Stimulated activated CD4-positive, alpha-beta T cell treated with anti-CD3 and anti-CD28 coated beads, Interleukin-15, amount 100 ng/mL, for 1 hour (primary cell): ENCODE measurements at places on chromosomes 3 and 15.

GRCh38 chr3:183697123-183697609 is 431 bp upstream of the YEATS2 start:
- DNase-seq: no peak

- no peak for DNase-seq
Measured at GRCh38 chr3:153038367-153038766, 123.7 kb upstream of the RAP2B start.

- no peak for DNase-seq
Measured at GRCh38 chr3:98972155-98972554, 70.7 kb upstream of the DCBLD2 start.

GRCh38 chr3:171514466-171514865 is 54.3 kb upstream of the TNIK start:
- DNase-seq: no peak

DNA sequence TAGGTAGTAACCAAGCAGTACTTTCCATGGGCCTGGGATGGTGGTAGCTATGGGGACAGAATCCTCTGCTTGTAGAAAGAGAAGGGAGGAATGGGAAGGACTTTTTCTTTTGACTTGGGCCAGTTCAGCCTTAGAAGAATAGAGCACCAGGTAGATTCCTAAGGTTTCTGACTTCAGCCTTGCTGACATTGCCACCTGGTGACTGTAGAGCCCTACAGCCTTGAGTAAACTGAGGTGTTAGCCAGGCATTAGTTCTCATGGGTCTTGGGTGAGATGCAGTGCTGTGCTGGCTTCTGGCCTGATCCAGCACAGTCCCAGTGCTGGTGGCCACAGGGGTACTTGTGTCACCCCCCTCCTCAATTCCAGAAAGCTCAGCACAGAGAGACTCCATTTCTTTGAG is 171.1 kb downstream of the ZBBX start:
- DNase-seq: no peak

DNA sequence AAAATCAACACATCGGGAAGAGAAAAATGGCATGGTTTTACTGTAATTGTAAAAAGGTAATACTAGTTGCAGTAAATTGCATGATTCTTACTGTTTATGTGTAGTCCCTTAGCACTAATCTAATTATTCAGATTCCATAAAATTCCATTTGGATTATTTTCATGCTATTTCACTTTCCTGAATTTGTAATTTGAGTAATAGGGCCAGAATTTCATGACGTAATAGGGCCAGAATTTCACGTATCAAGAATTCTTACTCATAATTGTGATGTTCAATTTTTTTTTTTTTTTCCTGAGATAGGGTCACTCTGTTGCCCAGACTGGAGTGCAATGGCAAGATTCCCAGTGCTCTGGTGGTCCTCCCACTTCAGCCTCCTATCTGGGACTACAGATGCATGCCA is 2.9 kb upstream of the U2SURP start:
- no peak for DNase-seq

DNA sequence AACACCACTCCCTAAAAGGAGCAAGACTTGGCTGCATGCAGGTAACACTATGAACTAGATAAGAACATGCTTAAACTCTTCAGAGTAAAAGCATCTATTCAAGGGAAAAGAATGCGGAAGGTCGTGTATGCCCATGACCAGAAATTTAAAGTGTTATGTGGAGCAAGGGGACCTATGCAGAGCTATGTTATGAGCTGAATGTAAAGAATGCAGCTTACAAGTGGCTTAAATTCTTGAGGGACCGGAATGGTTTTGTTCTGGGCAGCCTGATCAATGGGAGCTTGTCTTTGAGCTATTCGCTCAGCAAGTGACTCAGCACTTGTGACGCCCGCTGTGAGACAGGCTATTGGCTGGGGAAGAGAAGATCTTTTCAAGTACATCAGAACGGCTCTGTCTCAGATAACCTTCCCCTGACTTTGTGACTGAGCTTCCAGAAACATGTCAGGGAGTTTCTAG is 367.5 kb upstream of the THBS1 start:
- no peak for DNase-seq

- DNase-seq: peak; percentile 62
Measured at GRCh38 chr15:101014921-101015841, 96.0 kb downstream of the LRRK1 start.

GRCh38 chr3:160746976-160747375 is 9.1 kb upstream of the PPM1L start:
- DNase-seq: no peak

DNA sequence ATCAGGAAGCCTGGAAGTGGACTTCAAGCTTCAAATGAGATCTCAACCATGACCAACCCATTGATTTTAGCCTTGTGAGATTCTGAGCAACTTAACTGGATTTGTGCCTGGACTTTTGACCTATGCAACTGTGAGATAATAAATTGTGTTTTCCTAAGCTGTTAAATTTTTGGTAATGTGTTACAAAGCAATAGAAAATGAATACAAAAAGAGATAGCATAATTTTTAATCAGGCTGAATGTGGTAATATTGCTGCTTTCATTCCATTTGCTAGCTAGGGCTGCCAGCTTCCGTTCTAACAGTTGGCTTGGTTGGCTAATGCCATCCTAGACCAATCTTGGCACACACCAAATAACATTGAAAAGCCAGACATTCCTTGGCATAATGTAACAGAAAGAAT is 12.2 kb downstream of the PROS1 start:
- DNase-seq: no peak

- no peak for DNase-seq
Measured at GRCh38 chr3:95289295-95289694, 1226.4 kb downstream of the NSUN3 start.

GRCh38 chr3:129745253-129745652 is 138.8 kb upstream of the PLXND1 start:
- DNase-seq: no peak

- DNase-seq: no peak
Measured at GRCh38 chr3:42601896-42602581, 1.6 kb downstream of the NKTR start.

GRCh38 chr15:91320101-91320500 is 220.0 kb downstream of the SV2B start:
- no peak for DNase-seq

GRCh38 chr3:189419683-189420082 is 211.5 kb upstream of the TP63 start:
- no peak for DNase-seq

GRCh38 chr15:56245871-56246814 is 2.5 kb upstream of the RFX7 start:
- peak; percentile 75 for DNase-seq

DNA sequence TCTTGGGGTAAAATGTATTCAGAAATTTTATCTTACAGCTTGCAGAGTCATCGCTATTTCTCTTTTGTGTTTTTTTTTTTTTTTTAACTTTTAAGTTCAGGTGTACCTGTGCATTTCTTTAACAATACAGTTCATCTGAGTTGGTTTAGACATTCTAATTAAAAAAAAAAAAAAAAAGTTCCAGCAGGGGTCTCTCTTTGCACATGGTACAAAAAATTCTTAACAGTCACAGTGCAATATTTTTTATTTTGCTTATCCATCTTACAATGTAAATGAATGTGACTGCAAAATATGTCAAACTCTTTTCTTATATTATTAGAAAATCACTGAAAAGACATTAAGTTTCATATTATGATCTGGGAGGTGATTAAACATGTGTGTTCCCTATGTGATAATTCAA is 47.5 kb upstream of the SLC9A9 start:
- no peak for DNase-seq

DNA sequence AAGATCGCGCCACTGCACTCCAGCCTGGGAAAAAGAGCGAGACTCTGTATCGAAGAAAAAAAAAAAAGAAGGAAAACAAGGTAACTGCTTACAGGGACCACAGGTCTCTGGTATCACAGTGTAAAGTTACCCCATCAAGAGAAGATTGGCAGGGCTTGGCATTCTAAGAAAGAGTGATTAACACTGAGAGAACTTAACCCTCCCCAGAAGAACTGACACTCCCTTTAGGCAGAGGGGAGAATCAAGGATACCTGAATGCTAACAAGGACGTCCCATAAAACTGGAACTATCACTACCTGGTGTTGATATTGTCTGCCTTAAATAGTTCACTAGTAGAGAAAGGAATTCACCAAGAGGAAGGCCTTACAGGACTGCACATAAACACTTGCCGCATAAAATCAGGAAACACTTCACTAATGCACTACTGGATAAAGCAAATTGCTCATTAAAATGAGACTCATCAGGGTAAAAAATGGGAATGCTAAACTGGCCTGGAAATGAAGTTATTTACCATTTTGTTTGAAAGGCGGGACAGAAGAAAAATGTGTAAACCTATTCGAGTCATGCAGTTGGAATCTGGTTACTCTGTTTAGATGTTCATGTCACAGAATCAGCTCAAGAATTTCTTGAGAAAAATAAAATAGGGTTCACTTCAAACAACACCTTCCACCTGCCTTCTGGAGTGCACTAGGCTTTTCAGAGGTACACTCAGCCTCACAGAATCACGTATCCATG is 121.6 kb downstream of the FOXP1 start:
- no peak for DNase-seq

GRCh38 chr15:26891448-26892181 is 24.8 kb downstream of the GABRA5 start:
- no peak for DNase-seq

DNA sequence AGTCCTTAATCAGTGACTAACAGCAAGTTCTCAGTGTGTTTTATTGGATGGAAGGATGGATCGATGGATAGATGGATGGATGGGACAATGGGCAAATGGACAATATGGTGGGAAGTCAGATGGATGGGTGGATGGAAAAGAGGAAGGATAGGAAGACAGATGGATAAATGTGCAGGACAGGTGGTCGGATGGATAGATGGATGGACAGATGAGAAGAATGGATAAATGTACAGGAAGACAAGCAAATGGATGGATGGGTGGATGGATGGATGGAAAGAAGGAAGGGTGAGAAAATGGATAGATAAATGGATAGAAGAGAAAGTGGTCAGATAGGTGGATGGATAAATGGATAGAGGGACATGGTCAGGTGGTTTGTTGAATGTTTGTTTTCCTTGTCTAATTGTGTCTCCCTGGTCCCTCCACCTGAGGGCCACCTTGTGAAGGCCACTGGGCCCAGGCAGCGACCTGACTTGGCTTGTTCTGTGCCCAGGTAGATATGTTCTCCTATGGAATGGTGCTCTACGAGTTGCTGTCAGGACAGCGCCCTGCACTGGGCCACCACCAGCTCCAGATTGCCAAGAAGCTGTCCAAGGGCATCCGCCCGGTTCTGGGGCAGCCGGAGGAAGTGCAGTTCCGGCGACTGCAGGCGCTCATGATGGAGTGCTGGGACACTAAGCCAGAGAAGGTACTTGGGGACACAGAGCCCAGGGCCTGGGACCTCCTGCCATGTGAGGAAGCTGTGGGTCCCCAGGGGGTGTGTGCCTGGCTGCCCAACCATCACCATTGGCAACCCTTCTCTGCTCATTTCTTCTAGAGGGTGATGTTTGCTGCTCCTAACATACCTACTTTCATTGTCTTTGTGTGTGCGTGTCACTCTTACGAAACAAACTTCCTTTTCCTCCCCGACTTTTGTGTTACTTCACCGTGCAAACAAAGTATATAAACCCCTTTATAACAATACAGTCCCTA is 137.5 kb downstream of the LRRK1 start:
- DNase-seq: no peak

DNA sequence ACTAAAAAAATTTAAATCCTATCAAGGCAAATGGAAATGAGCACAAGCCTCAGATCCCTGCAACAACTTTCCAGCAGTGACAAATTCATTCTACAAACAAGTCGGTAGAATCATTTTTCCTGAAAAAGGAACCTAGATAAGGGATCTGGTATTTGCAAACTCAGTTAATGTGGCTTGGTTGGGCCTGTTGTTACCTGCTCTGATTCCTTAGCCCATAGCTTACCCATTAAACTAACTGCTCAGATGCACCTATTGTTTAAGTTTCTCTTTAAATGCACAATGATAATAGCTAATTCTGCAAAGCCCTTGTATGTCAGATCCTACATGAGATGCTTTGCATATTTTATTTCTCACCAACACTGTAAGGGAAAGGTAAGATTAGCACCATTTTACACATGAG is 377.4 kb upstream of the RGMA start:
- no peak for DNase-seq

GRCh38 chr3:70973558-70973957 is 610.0 kb downstream of the FOXP1 start:
- DNase-seq: no peak

- no peak for DNase-seq
Measured at GRCh38 chr3:194985031-194985578, 285.9 kb downstream of the XXYLT1 start.

GRCh38 chr3:188049606-188050530 is 104.1 kb upstream of the LPP start:
- peak; percentile 16 for DNase-seq

GRCh38 chr15:92462424-92463125 is 68.9 kb downstream of the ST8SIA2 start:
- DNase-seq: no peak

- DNase-seq: no peak
Measured at GRCh38 chr15:92810418-92811138, 89.5 kb upstream of the CHD2 start.

DNA sequence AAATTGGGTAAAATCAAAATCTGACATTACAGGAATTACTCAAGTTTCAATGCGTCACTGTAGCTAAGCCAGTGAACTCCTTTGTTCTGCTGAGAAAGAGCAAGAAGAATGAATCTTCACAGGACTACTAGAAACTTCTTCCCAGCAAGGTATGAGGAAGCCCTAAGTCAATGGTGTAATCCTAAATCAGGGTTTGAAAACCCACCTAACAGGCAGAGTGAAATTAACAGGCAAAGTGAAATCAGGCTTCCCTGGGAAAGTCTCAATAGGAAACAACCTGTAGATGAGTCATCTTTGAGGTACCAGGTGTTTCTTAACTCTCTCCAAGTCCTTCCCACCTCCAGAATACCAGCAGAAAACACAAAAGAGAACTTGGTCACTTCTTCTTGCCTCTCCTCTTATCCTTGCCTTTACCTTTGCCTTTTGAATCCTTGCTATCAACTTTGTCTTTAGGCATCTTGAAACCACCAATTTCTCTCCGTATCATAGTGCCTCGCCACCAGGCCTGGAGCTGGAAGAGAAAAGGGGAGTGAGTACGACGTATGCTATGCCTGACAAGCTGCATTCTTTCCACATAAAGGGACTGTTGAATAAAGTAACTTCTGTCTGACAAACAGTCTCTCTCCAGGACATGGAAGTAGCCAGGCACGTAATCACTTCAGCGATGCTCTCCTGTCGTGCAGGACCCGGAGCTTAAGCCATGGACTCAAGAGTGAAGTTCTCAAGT is 60.6 kb upstream of the RPL35A start:
- no peak for DNase-seq

DNA sequence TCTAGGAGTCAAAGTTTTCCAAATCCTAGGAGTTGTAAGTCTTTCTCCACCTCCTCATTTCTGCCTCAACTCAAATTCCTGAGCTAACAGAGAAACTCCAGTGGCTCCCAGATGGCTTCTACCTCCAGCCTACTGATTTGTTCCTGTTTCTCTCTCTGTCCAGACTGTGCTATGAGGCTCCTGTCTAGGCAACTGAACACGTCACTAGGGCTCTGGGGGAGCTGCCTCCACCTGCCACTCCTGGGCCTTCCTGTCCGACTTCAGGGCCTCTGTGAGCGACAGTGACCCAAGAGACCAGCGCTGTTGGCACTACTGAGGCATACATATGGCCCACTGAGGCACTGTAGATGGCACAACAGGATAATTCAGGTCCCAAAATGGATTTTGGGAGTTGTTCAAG is 71.4 kb downstream of the EXOG start:
- no peak for DNase-seq

- DNase-seq: no peak
Measured at GRCh38 chr3:89947337-89947954, 840.0 kb downstream of the EPHA3 start.

GRCh38 chr15:92492551-92493115 is 99.0 kb downstream of the ST8SIA2 start:
- no peak for DNase-seq

GRCh38 chr3:171850320-171850959 is 7.3 kb downstream of the TMEM212 start:
- no peak for DNase-seq
